PC-9 (cell line): ENCODE measurements at places on chromosomes 3 and 15.

DNA sequence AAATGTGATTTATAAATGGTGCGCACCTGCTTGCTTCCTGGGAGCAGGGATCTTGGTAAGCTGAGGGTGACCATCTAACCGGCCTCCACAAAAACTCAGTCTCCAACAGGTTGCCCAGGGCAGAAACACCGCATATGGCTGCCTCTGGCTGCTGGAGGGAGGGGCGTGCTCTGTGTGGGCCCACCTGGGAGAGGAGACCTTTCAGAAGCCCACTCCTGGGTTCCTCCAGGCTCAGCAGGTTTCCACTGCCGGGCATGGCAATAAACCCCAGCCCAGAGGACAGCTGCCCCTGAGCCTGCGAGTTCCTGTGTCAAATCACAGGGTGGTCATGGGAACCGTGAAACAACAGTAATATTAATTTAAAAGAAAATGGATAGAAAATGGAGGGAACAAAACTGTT, 85.6 kb downstream of the OCA2 start:
- no peak for DNase-seq

GRCh38 chr15:63933522-63933921, 99.8 kb upstream of the HERC1 start:
- no peak for DNase-seq

DNA sequence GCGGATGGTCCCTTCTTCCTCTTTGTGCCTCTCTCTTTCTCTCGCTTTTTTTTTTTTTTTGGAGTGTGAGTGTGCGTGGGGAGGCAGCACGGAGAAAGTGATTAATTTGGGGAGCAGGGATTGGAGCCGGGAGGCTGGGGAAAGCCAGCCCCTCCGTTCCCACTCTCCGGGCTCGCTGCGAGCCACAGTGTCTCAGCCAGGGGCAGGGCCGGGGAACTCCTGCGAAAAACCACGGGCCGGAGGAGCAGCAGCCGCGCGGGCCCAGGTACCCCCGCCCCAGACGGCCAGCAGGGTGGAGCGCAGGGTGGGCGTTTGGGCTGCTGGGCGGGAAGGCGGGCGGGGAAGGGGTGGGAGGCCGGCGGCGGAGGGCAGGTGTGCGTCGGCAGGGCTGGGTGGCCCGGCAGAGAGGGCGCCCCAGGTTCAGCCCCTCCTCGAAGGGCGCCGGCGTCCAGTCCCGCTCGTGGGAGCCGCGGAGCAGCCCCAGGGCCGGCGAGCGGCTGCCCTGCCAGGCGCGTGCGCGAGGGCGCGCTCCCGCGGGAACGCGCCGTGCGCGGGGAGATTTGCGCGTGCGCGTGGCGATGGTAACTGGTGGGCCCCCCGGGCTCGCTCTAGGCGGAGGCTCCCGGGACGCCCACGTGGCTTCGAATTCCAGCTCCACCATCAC, 1.4 kb downstream of the CHL1 start:
- no peak for DNase-seq

DNA sequence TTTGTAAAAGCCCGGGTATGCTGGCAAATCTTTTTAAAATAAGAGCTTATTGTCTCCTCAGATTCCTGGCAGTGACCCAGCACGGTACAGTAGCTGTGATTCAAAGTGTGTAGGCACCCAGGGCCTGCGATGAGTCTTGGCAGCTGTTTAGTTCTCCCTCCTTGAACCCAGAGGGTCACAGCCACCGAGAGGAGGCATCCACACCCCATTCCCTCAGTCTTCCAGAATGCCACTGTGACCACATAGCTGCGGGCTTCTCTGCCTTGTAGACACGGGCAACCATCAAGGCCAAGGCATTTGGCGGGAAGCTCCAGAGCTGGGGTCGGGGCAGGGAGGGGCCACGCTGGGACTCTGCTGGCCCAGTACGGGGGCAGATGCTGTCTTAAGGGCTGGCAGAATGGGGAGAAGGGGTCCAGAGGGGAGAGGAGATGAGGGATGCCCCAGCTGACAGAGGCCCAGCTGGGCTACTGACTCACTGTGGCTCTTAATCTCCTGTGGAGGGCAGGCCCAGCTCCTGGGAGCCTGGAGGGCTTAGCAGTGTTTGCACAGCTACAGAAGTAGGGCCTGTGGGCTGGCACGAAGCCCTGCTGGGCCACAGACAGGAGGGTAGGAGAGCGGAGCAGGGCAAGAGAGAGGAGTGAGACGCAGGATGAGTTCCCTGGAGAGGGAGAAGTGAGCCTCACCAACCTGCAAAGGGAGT, 68.8 kb upstream of the DLG1 start:
- peak; percentile 96 for DNase-seq

GRCh38 chr3:185724761-185725160, 100.1 kb downstream of the IGF2BP2 start:
- no peak for DNase-seq

DNA sequence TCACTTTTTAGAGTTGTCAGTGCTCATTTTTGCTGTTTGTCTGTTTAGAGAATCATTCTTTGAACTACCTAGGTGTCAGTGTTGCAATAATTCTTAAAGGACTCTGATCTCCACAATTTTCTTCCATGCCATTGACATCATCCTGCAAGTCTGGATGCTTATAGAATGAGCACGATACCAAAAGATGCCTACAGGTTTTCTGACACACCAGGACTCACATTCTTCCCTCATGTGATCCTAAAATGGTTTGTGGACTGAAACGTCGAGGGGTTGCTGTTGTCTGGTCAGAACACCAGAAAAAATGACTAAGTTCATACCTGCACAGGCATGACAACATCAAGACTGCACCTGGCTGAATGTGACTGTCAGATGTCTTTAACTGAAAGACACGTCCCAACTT, 95.9 kb downstream of the SEMA5B start:
- no peak for DNase-seq
